HS-5 (cell line): ENCODE measurements at places on chromosomes 11 and 22.
A peak's percentile ranks its signal among the peaks of the same experiment; 100 is the strongest.

GRCh38 chr11:12200279-12200990 lies 90.0 kb downstream of the MICAL2 start:
- DNase-seq, result peak; percentile 58

DNA sequence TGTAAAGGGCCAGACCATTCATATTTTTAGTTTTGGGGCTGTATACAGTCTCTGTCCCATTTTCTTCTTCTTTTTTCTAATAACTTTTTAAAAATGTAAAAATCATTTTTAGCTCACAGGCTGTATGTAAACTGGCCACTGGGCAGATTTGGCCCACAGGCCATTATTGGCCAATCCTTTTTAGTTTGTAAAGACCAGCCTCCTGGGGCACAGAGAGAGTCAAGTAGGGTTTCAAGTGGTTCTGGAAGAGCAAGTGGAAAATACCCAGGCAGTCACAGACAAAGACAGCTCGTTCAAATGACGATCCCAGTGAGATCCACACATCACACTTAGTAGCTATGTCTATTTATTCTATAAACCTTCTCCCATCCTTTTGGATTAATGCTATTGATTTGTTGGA lies 150.2 kb upstream of the ARHGAP20 start:
- DNase-seq, result no peak

DNA sequence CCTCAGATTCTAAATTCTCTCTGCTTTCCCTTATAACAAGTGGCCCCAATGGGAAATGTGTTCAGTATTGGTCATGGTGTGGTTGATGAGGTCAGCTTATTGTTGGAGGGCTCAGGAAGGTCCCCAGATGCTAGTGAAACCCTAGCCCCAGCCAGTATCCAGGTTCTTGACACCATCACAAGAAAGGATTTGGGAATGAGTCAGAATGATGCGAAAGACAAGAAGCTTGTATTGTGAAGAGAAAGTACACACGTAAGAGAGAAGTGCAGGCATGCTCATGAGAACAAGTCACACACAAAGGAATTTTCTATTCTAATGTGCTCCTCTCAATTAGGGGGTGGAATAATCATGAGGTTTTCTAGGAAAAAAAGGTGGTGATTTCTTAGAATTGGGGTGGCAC lies 34.9 kb upstream of the TRPC6 start:
- peak; percentile 100 for DNase-seq

- no peak for DNase-seq
These were observed 151.1 kb downstream of the FEZ1 start for GRCh38 chr11:125344846-125345420.

- no peak for DNase-seq
These were observed 54.1 kb downstream of the PPFIA1 start for GRCh38 chr11:70324376-70325115.

- DNase-seq, result peak; percentile 36
These were observed 35.7 kb downstream of the CD44 start for GRCh38 chr11:35174666-35175065.

DNA sequence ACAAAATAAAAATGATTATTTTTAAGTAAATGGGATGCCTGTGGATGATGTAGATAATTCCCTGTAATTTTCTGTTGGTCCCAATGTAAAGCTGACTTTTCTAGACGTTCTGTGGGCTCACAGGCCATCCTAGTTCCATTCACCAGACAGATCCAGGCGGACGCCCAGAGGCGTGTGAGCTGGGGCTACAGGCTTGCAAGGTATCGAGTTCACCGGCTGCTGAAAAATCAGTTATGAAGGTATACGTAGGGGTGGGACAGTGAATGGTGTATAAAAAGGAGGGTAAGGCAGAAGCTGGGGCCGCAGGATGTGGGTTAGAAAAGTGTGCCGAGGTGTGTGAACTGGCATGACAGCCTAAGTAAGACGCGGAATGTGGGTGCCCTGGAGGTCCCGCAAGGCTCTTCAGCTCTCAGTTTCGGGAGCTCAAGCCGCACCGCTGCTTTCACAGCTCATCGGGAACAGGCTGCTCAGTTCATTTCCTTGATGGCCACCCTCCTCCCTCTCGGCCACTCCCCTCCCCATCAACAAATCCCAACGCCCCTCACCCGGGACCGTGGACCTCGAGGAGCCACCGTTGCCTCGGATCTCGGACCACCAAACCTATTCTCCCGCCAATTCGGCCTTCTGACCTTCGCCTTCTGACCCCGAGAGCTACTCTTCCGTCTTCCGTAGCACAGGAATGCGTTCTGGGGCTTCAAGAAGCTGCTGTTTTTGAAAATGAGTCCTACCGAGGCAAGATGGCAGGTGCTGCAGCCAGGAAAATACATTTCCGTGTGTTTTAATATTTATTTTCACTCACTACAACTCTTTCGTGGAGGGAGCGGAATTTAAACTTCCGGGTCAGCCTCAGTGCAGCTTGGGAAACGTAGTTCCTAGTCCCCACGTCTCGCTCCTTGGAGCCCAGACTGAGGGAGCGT lies at the start of gene XNDC1N:
Gene XNDC1N (minus strand): TSS at position 775 of the 917 bp plus-strand sequence. CDS start 5,241 bp downstream, outside the sequence.
- DNase-seq, result peak; percentile 4

DNA sequence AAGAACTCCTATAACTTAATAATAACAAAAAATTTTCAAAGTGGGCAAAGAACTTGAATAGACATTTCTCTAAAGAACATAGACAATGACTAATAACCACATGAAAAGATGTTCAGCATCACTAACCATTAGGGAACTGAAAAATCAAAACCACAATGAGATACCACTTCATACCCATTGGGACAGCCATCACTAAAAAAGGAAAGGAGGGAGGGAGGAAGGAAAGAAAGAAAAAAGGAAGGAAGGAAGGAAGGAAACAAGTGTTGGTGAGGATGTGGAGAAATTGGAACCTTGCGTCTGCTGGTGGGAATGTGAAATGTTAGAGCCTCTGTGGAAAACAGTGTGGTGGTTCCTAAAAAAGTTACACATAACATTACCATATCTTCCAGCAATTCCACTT lies 55.8 kb downstream of the MS4A13 start:
- no peak for DNase-seq

DNA sequence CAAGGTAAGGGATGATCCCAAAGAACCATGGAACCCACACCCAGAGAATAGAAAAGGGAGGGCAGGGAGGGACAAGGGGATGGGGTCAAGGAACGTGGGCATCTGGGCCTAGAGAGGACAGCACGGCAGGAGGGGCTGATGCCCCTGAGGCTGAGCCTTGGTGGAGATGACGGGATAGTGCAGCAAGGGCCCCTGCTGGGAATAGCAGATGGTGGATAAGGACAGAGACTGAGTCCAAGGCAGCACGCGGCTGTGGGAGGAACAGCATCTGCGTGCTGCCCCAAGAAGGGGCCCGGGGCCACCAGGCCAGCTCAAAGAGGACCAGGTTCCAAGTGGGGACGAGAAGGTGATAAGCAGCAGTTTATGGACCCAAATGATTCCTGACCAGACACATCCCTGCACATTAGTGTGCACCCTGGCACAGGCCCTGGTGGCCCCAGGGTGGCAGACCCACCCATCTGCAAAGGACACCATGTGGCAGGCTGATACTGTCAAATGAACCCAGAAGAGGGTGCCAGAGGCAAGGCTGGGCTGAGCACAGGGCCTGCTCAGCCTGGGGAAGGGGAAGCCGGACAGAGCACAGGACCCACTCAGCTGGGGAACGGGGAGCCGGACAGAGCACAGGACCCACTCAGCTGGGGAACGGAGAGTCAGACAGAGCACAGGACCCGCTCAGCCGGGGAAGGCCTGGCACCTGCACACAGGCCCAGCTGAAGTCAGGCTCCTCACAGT lies 12.8 kb upstream of the TESMIN start:
- no peak for DNase-seq

GRCh38 chr11:57126766-57127400 lies 54.9 kb upstream of the LRRC55 start:
- DNase-seq, result no peak

- no peak for DNase-seq
These were observed 37.5 kb downstream of the ARFGAP3 start for GRCh38 chr22:42819412-42820044.

- no peak for DNase-seq
These were observed 59.2 kb upstream of the KIRREL3 start for GRCh38 chr11:127059750-127060149.

DNA sequence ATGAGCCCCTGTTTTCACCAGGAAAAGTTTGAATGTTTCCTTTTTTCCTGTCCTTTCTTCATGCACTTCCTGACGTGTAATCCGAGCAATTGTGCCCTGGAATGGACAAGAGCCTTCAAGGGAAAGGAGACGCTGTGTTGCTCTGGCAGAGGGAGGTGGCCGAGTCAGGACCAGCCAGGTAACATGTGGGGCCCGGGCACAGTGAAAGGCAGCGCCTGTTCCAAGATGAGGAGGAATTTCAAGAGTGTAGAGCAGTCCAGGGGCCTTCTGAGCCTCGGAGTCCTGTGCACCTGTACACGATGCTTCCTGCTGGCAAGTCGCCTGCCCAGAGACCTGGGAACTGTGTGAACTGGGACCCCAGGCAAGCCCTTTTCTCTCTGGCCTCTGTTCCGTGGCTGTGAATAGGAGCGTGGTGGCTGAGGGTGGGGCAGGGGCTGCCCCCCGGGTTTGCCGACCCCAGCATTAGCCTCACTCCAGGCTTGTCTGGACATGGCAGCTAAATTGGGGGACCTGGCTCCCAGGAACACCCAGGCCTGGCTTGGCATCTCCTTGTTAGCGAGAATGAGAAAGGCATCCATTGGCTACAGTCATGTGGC lies 92.0 kb downstream of the MYEOV start:
- DNase-seq, result no peak

GRCh38 chr22:24066260-24066659 lies 55.2 kb downstream of the CABIN1 start:
- no peak for DNase-seq
